Immature natural killer cell (primary cell): ENCODE measurements at places on chromosomes 6 and 20. TPM values are rescaled to one million over a fixed set of nuclear protein-coding genes. Genes with fewer than 3 reads are reported as not detected.

DNA sequence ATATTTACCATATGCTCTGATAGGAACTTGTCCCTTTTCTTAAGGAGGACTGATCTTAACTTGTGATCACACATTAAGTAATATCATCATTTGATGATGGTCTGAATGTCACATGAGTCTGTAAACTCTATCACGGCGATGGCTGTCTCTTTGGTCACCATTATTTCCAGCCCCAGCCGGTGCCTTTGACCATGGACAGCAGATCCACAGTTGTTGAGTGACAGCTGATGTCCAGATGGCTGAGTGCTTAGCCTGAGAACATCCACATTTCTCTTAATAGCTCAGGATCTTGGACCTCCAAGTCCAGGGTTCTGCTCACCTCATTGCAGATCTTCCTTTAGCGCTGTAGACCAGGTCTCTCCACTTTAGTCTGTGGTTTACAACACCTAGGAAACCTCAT lies 171.0 kb downstream of the TBC1D7 start:
- DNase-seq = no peak

GRCh38 chr20:63117661-63118302 lies 98.1 kb downstream of the YTHDF1 start:
- DNase-seq = no peak

Gene EYS
- polyA plus RNA-seq = not detected

Gene SLC17A3
- not detected for polyA plus RNA-seq

Gene HLA-DQA1
- 1.8 TPM for polyA plus RNA-seq

Gene RPS10
- 683 TPM for polyA plus RNA-seq

Gene SLC22A16
- not detected for polyA plus RNA-seq

Gene DNMT3B
- polyA plus RNA-seq = 0.16 TPM

Gene MDFI
- not detected for polyA plus RNA-seq
